ENCODE measurements at places on chromosomes 6 and 20.

DNA sequence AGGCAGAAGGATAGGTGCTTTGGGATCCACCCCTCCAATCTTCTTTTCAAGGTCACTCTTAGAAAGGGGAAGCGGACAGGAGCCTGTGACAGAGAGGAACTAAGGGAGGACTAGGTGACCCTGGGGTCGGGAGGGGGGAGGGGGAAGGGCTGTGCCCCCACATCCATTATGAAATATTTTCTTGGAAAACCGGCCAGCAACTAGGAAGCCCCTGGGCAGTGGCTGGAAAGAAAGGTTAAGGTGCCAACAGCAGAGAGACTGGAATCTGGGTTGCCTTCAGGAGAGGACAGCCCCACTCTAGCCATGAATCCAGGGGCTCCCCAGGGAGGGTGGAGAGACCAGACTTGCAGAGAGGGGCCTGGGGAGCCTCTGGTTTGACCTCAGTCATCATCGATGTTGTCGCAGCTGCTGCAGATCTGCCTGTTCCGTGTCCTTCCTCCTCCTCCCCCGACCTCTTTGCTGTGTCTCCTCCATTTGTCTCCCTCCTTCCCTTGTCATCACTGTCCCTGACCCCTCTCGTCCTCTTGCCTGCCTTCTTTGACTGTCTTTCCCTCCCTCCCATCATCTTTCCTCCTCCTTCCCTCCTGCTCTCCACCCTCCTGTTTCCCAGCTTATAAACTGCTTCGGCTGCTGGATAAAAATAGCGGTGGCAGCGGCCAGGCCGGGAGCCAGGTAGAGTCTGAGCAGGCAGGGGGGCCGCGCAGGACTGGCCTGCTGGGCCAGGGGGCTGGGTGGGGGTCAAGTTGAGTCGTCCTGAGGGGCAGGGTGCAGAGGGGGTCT is 3.2 kb downstream of the SLC29A1 start:
- DNase-seq, result no peak

DNA sequence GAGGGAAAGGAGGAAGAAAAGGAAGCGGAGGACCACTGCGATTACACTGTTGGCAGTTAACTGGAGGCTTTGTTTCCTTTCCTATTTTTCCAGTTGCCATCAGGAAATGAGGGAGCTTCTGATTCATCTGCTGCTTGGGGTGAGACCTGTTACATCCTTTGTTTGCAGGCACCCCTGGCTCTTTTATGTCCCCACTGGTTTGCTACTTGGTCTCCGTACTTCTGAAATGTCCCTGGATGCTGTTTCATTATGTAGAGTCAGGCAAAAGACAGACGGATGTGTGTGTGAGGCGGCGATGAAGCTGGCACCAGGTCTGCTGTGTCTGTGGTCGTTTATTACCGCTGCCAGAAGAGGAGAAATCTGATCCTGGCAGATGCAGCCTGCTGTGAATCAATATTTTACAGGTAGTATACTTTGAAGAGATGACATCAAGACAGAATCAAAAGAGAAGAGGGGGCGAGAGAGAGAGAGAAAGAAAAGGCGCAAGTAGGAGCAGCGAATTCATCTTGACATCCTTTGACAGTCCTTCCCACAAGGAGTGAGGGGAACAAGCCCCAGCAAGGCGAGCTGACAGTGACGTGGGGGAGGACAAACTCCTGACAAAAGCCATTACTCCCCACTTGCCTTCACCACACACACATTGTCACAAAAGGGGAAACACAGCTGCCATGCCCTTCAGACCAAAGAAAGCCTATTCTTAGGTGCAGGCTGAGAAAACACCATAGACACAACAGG is 145.9 kb upstream of the FBXL4 start:
- no peak for DNase-seq

DNA sequence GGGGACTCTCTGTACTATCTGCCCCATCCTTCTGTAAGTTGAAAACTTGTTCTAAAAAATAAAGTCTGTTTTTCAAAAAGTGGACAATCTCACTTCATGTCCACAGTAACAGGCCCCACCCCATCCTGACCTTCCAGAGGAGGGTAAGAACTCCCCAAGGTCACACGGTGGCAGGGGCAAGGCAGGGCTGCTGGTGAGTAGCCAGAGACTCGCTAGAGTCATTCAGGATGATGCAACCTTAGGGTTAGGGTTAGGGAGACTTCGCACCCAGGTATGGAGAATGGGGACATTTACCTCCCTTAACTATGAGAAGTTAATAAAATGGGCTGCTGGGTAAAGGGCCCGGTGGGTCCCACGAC is 15.4 kb downstream of the PEDS1 start:
- no peak for DNase-seq

- DNase-seq, result no peak
Observed at GRCh38 chr20:24491041-24491756, 21.8 kb downstream of the SYNDIG1 start.

DNA sequence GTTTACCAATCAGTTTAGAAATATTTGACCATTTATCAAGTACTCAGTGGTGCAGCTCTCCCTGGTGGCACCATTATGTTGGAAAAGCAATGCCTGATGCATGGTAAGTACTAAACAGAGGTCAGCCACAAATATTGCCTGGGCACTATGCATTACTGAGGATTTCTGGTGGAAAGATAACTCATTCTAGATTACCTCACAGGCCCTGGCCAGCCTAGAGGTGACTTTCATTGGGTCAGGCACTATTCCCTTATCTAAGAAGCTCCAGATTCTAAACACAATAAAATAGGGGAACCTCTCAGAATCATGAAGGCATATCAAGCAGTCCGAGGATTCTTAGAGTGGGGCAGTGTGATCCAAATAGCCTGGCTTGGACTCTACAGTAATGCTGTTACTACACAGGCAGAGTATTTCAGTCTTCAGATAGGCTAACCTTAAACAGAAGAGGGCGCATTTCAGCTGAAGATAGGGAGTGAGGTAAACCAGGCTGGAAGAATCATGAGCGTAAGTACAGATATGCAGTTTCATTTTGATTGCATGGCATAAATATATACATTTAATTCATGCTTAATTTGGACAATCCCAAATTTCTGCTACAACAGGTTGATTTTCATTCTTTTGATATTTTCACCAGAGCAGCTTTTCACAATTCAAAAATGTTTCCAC is 12.1 kb downstream of the LGSN start:
- no peak for DNase-seq

DNA sequence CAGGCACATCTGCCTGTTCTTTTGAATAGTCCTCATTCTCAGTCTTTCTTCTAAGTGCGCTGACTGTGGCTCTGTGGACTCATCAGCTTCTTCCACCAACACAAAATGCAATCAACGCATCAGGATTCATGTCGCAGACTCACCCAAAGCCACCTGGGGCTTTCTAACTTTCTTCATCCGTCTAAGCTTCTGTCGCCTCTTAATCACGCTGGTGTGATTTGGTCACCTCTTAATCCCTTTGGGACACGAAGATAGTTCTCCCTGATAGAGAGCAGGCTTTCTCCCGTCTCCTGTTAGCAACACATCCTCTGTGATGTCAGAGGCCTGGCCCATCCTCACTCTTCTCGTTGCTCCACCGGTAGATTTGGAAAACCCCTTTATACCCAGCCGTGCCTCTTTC is 78.0 kb upstream of the FOXQ1 start:
- DNase-seq, result no peak

DNA sequence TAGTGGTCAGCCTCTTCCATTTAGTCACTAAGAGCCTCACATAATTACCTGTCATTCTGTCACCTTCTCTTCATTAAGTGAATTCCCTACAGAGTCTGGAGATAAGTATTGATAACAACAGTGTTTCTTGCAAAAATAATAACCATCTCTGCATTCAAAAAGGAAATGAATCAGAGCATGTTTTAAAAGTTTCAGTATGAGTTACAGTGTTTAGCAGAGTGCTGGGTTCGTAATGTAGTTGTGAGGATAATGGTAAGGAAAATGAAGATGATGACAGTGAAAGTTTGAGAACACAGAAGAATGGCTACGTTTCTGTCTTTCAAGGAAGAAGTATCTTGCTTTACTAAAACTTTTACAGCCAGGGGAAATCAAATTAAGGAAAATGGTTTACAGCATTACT is 31.3 kb downstream of the GPRC6A start:
- no peak for DNase-seq

GRCh38 chr20:54416770-54417169 is 58.6 kb upstream of the DOK5 start:
- DNase-seq, result no peak

- DNase-seq, result no peak
Observed at GRCh38 chr6:17705428-17705777, 1.3 kb downstream of the NUP153 start.

DNA sequence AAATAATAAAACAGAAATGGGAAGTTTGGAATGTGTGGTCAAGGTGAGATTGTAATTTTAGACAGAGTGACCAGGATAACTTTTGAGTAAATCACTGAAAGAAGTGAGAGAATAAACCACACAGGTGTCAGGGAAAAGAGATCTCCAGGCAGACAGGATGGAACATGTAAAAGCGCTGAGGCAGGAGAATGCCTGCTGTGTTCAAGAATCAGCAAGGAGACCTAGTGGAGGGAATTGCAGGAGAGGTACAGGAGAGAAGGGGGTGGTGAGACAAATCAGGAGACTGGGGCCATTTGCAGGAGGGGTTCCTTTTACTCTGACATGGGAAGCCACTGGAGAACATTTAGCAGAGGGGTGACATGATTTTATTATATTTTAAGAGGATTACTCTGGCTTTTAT is 456.7 kb downstream of the NKAIN2 start:
- no peak for DNase-seq

DNA sequence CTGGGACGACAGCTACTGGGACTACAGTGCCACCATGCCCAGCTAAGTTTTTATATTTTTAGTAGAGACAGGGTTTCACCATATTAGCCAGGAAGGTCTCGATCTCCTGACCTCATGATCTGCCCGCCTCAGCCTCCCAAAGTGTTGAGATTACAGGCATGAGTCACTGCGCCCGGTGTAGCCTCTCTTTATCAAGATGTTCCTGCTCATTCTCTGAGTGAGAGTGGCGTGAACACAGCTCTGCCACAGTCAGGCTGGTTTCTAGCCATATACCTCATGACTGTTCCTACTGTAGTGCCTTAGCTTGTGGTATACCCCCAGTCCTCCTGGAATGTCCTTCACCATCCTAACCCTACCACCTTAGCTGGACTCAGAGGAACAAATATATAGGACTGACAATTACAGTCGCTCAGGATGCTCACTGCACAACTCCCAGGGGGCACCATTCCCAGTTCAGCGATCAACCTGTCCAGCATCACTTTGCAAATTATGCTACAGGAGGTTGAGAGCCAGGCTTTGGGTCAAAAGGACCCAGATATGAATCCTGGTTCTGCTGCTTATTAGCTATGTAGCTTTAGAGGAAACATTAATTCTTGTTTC is 86.3 kb downstream of the CHMP4B start:
- peak; percentile 11 for DNase-seq

DNA sequence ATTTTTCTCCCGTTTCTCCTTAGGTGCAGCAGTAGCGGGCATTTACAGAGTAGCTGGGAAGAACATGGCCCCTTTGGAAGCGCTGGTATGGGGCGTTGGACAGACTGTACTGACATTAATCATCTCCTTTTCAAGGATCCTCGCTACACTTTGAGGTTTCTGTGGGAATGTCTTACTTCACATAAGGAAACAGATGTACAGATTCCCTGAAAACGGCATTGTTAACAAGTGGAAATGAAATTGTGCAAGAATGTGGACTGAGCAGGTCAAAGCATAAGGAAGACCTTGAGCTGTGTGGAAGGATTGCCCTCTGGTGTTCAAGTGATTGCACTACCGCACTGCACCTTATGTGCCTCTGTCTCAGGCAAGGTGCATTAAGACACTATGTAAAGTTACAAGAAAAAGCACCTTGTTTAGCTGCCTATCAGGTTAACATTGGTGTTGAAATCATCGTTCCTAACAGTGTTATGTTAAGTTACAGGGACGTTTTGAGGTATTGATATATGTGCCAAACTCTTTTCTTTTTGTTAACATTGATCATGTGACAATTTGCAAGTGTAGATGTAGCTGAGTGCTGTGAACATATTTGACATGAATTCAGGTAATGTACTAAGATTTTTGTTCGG is 38.0 kb downstream of the TMEM170B start:
- peak; percentile 53 for DNase-seq

DNA sequence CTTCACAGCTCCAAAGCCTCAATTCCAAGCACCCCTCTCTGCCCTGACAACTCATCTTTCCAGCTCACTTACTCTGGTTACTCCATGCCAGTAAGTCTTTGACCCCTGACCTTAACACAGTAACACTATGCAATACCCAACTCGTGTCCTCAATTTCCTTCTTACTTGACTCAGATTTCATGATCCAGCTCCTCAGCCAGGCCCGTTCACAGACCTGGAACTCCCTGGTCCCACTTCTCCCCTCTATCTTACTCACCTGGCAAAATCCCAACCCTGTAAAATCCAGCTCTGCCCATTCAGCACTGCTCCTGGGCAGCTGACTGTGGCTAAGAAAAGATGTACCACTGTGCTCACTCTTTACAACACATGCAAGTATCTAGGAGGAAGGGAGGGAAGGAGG is 7.9 kb downstream of the GNL1 start:
- no peak for DNase-seq

DNA sequence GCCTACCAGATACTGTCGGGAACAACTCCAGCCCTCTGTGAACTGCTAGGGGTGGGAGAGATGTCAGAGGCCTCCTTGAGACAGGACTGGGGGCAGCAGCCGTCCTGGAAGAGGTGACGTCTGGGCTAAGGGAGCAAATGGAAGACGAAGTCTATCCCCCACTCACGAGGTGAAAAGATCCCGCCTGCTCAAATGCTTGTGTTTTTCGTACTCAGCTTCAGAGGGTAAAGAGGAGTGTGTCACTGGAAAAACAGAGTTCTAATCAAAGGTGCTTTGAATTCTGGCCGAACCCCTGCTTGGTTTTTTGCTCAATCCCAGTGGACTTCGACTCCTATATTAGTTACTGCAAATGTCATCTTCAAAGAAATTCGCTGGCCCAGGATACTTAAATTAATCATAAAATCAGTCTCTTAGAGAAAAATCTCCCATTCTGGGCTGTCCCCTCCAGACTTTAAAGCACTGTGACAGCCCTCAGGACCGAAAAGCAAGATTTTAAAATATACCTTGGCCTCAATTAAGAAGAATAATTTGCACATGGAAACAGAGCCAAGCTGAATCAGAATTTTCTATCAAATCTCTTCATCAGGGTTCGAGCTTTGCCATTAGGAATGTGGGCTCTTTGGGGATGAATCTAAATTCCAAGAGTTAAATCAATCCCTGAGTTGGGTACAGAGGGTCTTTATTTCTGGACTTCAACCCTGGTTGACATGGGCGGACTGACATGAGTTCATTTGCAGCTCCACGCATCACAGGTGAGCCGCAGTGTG is 61.8 kb upstream of the AFDN start:
- DNase-seq, result no peak

DNA sequence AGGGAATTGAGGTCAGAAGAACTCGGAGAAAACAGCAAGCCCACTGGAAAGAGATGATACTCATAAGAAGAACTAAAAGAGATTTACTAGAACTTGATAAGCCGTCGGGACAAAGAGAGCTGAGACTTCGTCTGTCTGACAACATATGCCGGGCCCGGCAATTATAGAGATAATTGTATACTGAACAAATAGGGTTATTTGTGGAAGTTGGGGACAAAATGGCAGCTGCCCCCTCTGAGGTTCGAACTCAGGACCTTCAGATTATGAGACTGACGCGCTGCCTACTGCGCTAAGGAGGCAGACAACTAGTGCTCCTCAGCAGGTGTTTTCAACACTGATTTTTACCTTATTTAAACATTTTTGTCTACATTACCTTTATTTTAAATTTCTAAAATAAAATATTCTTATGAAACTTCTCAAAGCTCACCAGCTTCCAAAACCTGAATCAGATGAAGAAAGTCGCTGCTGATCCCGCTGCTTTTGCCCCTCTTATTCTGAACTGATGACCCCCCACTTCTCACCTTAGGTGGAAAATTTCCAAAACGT is 29.3 kb upstream of the TRIM27 start:
- DNase-seq, result peak; percentile 80

- DNase-seq, result no peak
Observed at GRCh38 chr20:41424011-41424410, 57.4 kb upstream of the EMILIN3 start.
